AG04449 (cell line): ENCODE measurements at places on chromosomes 7 and 10.

GRCh38 chr10:128540781-128541761, 414.8 kb upstream of the MKI67 start:
- DNase-seq, result no peak

DNA sequence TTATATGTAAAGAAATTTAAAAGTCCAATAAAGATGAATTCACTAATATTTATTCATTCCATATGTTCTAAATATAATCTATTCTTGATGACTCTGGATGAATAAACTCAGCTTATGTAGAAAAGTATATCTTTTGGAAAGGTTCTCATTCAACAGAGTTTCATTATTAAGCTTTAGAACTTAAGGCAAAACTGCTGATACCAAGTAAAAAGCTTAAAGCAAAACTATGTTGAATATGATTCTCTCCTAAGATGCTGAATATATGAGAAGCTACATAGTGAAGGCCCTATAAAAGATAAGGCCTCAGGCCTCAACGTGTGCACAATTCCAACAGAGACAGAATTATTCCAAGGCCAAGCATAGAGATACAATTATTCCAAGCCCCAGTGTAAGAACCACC, 30.8 kb downstream of the ZNF800 start:
- no peak for DNase-seq

- DNase-seq, result no peak
Measured at GRCh38 chr10:98489561-98490481, 43.1 kb upstream of the HPS1 start.

DNA sequence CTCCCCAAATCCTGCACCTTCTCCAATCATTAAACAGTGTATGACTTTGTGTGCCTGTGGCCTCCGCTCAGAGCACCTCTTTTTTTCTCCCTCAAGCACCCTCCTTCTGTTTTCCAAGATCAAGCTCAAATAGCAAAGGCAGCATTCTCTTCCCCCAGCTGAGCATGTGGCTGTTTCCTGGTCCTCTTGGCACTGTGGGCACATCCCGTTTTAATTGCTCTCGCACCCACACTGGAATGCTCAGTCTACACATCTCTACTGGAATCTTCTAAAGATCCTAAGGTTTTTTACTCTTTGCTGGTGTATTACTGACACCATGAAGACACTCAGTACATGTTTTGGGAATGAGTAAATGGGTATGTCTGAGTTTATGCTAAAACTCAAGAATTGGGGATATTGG, 107.4 kb downstream of the WDFY4 start:
- DNase-seq, result no peak

GRCh38 chr10:17785276-17785930, 23.7 kb upstream of the MRC1 start:
- no peak for DNase-seq

- no peak for DNase-seq
Measured at GRCh38 chr10:110861930-110862649, 9.6 kb upstream of the PDCD4 start.

DNA sequence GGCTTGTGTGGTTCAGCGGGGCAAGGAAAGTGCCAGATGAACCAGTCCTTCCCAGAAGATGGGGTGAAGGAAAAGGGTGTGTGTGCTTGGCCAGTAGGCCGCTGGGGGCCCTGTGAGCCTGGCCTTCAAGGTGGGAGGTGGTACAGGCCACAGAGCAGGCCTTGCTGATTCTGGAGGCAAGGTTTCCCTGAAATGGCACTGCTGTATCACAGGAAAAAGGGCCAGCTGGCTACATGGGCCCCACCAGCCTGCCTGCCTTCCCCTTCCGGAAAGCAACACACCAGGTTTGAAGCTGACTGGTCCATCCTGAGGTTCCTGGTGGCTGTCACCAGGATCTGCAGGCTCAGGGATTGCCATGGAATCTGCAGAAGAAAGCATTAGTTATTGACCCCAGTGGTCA, 12.5 kb downstream of the MMRN2 start:
- DNase-seq, result no peak

- DNase-seq, result no peak
Measured at GRCh38 chr10:22427101-22427500, 81.8 kb downstream of the SPAG6 start.

DNA sequence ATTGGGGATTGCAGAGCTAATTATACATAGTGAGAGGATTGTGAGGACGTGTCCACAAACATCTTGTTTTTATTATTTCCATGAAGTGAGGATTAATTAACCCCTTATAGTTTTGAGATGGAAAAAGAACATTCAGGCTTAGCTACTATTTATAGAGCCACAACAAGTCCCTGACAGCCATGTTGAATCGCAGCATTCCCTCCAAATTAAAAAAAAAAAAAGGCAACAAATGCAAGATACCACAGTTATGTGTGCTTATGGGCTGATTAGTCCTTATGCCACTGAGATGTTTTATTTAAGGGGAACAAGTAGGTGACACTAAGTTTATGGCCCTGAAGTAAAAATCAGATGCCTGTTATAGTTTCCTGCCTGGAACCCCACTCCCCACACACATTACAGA, 350.3 kb downstream of the GPAM start:
- no peak for DNase-seq

DNA sequence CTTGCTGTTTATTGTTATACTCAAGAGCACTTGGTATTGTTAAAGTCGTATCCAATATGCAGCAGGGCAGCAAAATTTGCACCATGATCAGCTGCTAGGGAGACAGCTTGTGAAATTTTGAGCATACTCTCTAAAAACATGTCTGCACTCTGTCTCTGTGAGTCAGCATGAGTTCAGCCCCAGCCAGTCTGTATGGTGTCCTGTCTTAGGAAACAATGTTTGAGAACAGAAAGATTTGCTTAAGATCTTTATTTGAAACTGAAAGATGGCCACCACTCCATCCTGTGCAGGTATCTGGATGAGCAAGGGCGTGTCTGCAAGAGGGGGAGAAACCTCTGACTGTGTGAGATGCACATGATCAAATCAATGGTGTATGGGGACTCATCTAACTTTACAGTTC, 97.1 kb downstream of the GNAI1 start:
- peak; percentile 28 for DNase-seq

DNA sequence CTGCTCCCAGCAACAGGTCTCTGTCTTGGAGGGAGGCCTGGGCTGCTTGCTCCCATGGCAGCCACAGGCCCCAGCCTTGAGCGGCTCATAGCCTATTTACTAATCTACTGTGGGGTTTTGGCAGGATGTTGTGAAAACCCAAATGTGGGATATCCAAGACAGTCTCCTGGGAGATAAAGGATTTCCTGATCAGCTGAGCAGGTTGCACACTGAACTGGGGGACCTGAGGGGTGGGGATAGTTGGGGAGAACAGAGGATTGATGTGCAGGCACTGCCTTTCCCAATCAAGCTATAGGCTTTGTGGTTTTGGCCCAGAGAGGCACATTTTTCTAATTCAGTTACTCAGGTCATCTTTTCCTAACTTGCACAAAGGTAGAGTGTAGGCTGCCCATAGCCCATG, 92.6 kb downstream of the SH2D4B start:
- no peak for DNase-seq

DNA sequence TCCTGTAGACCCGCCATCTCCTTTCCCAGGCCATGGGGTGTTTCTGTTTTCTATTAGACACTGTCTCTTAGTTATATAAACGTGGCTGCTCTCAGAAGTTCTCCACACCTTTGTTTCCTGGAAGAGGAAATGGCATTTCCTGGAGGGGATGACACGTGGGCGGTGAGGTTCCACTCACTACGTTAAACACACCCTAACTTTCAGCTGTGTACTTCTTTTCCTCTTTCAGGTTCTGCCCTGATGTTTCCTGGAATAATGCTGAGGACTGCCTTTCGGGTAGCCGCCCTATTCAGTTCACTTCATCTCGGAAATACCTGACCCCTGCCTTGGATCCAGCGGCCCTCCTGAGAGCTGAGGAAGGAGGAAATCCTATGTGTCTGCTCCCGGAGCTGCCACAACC, 3.4 kb upstream of the PRKCQ start:
- DNase-seq, result no peak

DNA sequence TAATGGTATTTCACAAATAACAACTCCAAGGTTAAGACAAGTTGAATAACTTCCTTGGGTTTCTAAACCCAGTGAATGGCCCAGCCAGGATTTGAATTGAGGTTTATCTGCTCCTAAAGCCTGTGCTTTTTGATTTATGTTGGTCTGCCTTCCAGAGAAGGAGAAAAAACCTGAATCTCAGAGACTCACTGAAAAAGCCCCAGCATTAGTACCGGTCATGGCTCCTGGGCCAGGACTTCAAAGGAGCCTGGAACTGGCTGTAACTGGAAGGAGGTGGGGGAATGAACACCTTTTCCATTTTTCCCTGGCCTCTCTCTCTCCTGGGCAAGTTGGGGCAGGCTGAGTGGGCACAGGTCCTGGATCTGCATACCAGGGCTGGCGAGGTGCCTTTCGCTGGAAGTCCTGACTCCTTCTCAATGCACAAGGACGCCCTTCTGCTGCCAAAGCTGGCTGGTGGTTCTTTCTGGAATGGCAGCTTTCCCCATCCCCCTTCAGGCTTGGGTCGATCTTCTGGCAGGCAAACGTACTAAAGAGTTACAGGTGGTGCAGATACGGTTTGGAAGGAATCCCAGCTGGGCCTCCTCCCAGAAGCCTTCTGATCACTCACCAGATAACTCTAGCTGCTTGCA, 268.2 kb downstream of the PTEN start:
- DNase-seq, result no peak

DNA sequence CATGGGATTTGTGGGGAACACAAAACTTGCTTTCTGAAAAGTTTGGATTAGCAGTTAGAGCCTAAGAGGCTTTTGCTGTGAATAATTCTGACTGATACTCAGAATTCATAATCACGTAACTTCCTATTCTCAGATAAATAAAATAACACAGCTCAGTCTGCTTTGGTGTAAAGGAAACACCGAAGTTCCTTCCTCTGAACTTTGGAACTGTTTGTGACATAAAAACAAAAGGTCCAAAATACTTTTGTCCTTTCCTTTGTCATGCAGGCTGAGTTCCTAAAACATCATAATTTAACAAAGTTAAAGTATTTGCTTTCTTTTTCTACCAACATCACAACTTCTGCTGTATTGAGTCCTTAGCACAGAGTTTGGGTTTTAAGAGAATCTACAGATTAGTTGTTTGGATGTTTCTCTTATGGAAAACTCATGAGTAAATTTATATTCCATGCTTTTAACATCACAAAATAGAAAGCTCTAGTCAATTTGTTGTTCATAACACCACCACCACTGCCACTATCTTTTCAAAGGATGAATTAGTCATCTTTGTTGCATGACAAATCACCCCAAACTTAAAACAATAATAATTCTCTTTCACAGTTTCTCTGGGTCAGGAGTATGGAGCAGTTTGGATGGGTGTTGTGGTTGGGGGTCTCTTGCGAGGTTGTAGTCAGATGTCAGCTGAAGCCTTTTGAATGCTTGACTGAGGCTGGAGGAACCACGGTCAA, 123.4 kb downstream of the REEP3 start:
- no peak for DNase-seq

DNA sequence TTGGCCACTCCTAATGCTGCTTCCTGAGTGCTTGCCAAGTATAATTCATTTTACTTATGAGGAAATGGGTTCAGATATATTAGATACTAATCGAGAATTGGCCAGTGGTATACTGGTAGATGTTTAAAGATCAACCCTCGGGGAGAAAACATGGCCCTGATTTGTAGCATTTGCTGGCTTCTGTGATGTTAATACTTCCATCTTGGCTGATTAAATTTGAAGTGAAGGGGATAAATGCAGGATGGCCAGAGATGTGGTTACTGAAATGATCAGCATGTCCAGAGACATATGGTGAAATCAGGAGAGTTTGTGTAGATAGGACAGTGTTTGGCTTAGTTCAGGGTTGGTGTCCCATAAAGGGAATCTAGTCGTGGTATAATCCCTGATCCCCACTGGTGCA, 11.2 kb downstream of the UBE2D4 start:
- no peak for DNase-seq

DNA sequence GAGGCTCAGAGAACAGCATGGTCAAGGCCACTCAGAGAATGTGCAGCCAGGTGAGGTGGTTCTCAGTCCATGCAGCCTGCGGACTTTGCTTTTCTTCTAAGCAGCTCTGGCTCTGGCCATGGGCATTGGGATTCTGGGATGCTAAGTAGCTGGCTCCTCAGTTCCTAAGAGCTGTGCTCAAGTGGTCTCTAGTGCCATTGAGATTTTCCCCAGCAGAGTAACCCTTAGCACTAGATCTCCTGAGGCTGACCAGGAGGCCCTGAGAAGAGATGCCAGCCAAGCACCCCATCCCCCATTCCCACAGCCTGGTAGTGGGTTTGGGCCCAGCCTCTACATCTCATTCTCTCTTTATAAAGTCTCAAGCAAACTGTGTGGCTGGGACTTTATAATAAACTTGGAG, 77.1 kb downstream of the KCNMA1 start:
- DNase-seq, result no peak

DNA sequence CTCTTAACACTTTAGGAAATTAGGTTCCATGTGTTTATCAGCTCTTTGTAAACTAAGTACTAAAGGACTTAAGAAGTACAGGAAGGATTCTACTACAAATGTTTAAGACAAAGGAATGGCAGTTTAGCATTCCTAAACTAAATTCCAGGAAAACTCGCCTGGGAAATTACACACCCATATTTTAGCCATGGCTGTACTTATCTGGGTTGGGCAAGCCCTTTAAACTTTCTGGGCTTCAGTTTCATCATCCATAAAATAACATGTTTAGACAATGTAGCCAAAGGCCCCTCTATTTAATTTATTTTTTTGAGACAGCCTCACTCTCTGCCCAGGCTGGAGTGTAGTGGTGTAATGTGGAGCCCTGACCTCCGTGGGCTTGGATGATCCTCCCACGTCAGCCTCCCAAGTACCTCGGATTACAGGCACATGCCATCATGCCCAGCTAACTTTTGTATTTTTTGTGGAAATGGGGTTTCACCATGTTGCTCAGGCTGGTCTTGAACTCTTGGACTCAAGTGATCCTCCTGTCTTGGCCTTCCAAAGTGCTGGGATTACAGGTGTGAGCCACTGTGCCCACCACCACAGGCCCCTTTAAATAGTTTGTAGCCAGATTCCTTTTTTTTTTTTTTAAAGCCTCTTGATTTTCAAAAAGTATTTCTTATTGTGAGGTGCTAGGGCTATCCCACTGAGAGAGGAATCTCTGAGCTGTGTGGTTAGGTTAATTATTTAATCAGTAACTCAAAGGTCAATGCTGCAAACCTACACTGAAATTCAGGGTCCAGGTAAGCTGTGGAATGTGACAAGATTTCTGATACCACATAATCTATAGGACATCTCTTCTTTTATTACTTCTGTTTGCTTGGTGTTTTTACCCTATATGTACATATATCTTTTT, 32.1 kb downstream of the TMEM60 start:
- DNase-seq, result no peak

DNA sequence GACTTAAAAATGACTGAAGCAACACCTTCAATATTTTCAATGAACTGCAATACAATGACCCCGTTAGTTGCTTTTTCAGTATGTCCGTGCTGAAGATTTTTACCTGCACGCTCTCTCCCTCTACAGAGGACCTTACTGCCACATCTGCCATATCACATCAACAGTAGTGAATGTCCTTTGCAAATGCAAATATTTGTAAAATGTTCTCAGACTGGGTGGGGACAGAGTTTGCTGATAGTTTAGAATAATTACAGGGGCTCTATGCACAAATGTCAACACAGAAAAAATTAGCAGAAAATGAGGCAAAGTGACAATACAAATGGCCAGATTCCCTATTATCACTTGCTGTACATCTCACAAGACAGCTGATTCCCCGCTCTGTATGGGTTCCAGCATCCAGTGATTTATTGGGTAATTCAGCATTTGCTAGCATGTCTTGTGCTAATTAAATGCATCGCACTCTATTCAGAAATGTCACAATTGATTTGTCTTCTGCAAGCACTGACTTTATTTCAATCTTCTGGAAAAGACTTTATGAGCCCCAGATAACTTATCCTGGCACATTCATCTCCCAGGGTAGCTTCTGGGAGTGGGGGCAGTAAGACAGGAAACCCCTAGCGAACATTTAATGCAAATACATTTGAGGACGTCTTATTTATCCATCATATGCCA, 69.1 kb upstream of the PTER start:
- DNase-seq, result no peak
